Kasumi-1 (cell line): ENCODE measurements at places on chromosomes 6 and 20.

GRCh38 chr20:38112930-38113294, 52.2 kb downstream of the TGM2 start:
- DNase-seq: no peak

- no peak for DNase-seq
These were observed 22.4 kb upstream of the CST1 start for GRCh38 chr20:23773127-23773526.

- peak; percentile 36 for DNase-seq
These were observed at the start of gene BFSP1 for GRCh38 chr20:17530716-17531664. Gene BFSP1, minus strand, starts transcription at chr20:17531379. Its CDS starts 50 bp downstream, at chr20:17531329.

DNA sequence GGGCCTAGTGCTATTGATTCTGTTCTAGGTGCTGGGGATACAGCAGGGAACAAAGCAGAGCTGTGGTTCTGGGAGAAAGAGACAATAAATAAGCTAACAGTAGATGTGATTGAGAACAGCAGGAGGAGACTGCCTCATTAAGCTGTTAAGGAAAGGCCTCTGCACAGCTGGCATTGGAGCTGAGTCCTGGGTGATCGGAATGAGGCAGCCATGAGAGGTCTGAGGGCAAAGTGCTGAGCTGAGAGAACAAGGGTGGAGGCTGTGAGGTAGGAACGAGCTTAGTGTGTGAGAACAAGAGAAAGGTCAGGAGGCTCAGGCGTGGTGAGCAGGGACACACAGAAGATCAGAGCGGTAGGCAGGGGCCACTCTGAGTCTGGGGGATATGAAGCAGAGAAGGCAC, 18.3 kb downstream of the DDX27 start:
- DNase-seq: no peak

- DNase-seq: peak; percentile 39
These were observed 6.1 kb downstream of the C20orf173 start for GRCh38 chr20:35523298-35523888.

DNA sequence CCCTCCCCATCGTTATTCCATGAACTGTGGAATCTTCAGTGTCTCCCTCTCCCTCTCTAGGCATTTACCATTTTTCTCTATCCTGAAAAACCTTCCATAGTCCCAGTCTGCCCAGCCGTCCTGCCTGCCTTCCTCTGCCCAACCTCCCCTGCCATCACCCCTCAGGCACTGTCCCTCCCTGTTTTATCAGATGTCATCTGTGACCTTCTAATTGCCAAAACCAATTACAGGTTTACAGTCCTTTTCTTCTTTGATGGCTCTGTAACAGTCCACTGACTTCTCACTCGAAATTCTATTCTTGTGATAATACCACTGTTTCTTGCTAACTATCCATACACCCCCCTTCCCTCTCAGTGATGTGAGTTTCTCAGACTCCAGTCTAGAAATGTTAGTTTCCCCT, 2.3 kb upstream of the SLC23A2 start:
- no peak for DNase-seq

- no peak for DNase-seq
These were observed 246.8 kb upstream of the EXOC2 start for GRCh38 chr6:939526-940252.

DNA sequence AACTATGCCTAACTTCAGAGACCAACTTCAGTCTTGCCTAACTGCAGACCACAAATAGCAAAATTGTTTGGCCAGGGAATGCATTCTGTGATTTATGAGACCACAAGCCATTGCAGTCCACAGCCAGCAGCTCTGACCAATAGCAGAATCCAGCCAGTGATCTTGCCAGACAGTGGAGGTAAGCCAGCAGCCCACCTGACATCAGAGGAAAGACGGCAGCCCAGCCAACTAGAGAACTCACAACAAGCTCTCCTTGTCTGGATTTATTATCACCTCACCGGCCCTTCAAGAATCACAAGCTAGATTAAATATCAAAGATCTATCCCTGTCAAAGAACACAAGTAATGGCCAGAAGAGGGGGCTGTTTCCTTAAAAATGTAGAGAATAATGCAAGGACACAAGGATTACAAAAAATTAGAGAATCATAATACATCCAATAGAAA, 66.5 kb upstream of the SLC35F1 start:
- DNase-seq: peak; percentile 72

DNA sequence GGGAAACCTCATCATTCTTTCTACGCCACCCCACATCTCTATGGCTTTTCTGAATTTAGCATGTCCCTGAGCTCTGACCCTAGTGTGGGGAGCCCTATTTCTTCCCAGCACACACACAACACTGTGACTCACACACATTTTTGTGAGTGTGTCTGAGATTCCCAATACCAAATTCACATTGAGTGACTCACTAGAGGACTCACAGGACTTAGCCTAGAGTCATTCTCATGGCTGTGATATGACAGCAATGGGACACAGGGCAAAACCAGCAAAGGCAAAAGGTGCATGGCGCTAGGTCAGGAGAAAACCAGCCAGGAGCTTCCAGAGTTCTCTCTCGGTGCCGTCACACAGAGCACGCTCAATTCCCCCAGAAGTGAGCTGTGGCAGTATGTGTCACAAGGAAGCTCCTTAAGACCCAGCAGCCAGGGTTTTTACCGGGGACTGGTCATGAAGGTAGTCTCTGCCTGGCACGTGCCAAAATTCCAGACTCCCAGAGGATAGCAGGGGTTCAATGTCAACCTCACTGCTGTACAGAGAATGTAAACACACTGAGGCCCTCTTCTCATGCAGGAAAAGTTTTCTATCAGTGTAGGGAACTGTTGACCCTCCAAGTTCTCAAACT, 6.2 kb downstream of the CSTL1 start:
- DNase-seq: no peak

DNA sequence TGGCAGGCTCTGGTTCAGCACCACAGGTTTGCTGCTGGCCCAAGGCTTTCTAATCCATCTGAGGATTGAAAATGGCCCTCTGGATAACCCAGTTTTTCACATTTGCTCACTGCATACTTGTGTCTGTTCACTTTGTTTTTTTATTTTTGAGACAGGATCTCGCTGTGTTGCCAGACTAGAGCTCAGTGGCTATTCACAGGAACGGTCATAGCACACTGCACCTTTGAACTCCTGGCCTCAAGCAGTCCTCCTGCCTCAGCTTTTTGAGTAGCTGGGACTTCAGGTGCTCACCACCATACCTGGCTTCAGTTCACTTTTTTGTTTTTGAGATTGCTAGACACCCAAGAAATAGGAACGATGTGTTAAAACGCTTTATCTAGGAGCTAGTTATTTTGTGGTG, 57.9 kb downstream of the ITCH start:
- no peak for DNase-seq

DNA sequence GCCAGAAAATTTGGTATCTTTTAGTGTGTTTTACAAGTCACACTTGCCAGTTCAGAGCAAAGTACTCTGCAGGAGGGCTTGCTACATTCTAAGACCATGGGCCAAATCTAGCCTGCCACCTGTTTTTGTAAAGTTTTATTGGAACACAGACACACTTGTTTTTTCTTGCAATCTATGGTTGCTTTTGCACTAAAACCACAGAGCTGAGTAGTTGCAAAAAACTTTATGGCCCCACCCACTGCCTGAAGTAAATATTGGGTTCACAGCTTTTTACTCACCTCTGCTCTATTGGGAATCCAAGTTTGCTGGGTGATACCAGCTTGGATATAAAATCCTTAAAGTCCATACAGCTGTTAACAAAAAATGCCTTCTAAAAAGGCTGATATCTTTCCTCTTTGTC, 109.0 kb downstream of the ZFP64 start:
- no peak for DNase-seq

- DNase-seq: no peak
These were observed 516.2 kb downstream of the PKHD1 start for GRCh38 chr6:51571168-51571567.

DNA sequence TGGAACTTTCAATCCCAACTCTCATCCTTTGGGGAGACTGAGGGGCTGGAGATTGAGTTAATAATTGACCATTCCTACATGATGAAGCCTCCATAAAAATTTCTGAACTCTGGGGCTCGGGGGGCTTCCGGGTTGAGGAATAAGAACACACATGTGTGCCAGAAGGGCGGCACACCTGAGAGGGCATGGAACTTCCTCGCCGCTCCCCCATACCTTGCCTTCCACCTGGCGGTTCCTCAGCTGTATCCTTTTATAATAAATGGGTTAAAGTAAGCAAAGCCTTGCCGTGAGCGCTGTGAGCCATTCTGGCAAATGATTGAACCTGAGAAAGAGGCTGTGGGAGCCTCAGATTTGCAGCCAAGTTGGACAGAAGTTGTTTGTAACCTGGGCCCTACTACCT, 164.8 kb downstream of the LY86 start:
- no peak for DNase-seq

DNA sequence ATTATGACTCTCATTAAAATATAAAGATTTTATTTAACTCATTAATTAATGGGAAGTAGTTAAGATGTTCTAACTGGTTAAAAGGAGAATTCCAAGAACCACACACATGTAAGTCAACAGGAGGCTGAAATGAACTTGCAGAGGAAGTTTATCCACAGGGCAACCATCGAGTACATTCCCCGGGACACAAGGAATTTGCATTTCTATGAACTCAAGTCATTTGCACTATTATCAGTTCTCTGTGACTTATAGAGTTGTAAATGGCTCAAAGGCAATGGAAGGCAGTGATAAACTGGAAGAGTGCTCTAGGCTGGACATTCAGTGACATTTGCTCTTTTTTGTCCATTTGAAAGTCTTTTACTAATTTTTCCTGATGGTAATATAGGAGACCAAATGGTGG, 97.4 kb downstream of the SNX5 start:
- no peak for DNase-seq

GRCh38 chr6:31037169-31037568, 26.9 kb downstream of the MUC22 start:
- DNase-seq: no peak

DNA sequence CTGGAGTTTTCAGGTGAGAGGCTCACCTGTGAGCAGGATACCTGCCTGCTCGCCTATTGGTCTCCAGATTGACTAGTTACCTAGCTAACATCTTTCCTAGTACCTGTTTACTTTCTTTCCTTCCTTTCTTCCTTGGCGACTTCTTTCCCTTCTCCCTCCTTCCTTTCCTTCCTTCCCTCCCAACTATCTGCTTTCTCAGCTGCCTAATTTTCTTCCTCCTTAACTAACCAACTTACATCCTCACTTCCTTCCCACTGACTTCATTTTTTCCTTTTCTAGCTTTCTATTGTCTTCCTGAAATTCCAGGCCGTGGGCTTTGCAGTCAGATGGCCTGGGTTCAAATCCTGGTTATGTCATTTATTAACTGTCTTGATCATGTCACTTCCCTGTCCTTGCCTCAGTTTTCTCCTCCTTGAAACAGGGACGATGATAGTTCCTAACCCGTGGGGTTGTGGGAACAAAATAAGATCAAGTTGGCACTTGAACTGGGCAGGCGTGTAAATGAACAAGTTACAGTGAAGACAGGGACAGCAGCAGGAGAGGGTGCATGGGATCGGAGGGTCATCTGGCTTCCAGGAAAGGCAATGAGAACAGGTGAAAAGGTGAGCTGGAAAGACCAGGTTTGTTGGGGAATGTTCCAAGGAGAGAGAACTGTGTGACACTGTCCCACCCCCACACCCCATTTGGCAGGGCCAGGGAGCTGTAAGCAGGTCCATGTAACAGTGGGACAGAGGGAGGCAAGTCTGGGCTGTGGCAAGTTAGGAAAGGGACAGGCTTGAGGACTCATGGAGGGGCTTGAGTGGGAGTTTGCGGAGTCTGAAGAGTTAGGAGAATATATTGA, 540 bp downstream of the SGK2 start:
- no peak for DNase-seq

GRCh38 chr6:115932481-115932880, 128.2 kb downstream of the FRK start:
- no peak for DNase-seq

- no peak for DNase-seq
These were observed 29.7 kb downstream of the RPP40 start for GRCh38 chr6:4973982-4974745.

GRCh38 chr6:116562614-116563013, 8.7 kb upstream of the RWDD1 start:
- DNase-seq: no peak

GRCh38 chr20:3763671-3764601, 3.6 kb downstream of the ADISSP start:
- DNase-seq: peak; percentile 17

DNA sequence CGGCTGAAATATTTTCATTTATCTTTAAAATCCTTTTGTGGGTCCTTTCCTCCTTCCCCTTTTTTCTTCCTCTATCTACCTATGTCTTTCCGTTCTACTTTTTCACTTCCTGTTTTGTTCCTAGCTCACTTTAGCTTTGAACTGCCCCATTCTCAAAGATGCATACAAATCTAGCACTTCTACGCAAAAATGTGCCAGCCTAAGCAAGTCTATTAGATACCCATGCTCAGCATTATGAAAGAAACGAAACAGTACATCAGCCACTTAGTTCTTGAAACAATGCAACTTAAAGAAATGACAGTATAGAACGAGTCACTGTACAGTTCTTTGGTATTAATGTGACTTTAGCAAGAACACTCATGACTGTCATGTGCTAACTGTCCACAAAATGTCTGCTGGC, 47.3 kb upstream of the MARCKS start:
- DNase-seq: peak; percentile 63

DNA sequence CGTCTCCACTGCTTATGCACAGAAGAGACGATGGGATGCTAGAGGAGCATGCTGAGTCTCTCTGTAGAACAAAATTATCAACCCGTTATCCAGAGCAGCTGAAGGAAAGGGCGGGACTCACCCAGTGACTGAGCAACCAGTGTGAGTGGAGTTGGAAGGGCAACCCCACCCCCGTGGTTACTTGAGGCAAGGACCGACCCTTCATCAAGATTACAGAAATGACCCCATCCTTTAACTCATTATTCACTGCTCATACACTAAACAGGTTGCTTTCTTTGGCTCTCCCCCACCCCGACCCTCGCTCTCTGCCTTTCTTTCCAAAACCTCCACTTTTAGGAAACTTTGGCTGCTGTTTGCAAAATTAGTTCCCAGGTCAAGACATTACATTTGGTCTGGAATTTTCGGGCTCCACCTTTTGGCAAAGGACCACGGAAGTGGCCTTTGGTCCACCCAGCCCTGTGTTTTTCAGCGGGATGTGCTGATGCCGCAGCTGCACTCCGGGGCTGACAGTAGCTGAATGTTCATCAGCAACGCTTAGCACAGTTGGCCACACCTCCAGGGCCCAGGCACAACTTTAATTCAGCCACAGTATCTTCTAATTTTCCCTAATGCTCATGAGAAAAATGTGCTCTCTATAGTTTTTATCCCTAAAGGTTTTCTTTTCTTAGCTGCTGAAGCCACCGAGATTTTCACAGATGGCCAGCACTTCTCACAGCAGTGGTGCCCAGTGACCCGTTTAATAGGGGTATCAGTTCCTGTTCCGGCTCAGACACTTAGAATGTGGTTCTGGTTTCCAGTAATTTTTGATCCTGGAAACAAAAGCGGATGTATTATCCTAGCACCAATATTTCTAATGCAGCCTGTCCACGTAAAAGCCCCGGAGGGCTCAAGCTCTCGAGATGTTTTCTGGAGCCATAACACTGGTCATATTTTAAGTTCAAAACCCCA, 103.6 kb upstream of the NXT1 start:
- no peak for DNase-seq

- no peak for DNase-seq
These were observed 7.0 kb downstream of the DNAAF9 start for GRCh38 chr20:3400260-3401155.
